ENCODE measurements at places on chromosomes 11 and 22.

- no peak for DNase-seq
These were observed 23.0 kb upstream of the MYEOV start for GRCh38 chr11:69270941-69271340.

GRCh38 chr22:49450498-49450897, 377.2 kb downstream of the BRD1 start:
- DNase-seq: no peak

DNA sequence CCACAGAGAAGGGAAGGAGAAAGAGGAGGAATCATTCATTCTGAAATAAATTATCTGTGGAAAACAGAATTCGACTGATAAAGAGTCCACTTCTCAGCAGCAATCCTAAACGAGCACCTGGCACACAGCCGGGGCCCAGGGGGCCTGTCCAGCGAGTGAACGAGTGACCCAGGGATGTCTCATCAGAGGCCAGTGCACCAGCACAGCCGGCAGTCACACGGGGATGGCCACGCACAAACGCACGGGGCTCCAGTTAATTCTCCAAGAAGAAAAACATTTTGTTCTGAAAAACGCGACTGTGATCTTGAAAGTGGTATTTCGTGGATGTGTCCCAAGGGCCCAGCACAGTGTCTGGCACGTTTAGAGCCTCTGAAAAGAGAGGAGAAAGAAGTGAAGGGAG, 154.6 kb downstream of the BRD1 start:
- no peak for DNase-seq

DNA sequence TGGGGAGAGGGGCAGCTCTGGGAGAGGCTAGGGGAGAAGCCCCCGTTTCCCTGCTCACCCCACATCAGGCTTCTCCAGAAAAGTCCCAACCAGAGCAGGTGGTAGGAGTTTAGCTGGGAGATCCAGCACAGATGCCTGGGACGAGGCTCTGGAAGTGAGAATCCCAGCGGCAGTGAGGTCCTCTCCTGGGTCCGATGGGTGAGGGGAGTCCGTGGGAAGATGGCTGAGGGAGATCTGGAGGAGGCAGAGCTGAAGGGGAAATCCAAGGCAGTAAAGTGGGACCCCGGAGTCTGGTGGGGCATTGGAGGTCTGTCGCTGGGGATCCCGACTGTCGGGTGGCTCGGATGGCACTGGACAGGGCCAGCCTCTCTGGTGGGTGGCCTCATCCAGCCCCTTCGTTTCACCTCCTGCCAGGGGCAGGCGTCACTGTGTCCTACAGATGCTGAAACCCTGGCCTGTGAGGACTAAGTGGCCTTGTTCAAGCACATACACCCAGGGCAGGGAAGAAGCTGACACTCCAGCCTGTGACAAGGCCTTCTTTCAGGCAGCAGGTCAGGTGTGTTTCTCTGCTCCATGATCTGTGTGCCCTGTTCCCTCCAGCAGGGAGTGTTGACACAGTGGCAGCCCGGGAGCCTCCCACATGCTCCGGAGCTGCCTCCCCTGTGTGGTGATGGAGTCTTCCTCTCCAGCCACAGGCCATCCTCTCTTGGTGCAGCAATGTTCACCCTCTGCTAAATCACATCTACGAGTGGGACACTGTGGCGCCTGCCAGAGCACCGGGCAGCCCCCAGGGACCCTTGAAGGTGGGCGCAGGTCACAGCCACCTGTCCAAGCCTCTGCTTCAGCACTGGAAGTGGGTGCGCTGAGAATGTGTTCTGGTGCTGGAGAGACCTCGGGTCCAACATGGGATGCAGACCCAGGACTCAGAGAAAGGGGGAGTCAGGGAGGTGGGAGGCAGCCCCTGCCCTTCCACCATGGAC, 850.8 kb downstream of the BRD1 start:
- DNase-seq: no peak

- DNase-seq: no peak
These were observed 65.6 kb downstream of the INSC start for GRCh38 chr11:15180212-15180792.

DNA sequence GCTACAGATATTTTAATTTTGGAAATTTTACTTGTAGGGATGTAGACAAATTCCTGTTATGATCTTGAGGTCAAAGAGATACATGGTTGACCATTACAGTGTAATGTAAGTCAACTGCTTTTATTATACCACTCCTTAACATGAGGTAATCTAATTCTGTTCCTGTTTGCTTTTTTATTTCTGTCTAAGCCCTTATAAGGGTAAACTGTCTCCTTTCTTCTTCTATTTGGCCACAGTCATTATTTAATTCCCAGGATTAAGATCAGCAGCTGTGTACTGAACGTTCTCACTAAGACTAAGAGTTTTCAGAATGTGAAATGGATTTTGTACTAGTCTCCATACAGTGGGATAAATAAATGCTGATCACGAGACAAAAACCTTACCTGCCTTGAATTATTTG, 32.8 kb downstream of the C2CD3 start:
- no peak for DNase-seq

GRCh38 chr11:9745411-9746211, 81.7 kb downstream of the SWAP70 start:
- no peak for DNase-seq

DNA sequence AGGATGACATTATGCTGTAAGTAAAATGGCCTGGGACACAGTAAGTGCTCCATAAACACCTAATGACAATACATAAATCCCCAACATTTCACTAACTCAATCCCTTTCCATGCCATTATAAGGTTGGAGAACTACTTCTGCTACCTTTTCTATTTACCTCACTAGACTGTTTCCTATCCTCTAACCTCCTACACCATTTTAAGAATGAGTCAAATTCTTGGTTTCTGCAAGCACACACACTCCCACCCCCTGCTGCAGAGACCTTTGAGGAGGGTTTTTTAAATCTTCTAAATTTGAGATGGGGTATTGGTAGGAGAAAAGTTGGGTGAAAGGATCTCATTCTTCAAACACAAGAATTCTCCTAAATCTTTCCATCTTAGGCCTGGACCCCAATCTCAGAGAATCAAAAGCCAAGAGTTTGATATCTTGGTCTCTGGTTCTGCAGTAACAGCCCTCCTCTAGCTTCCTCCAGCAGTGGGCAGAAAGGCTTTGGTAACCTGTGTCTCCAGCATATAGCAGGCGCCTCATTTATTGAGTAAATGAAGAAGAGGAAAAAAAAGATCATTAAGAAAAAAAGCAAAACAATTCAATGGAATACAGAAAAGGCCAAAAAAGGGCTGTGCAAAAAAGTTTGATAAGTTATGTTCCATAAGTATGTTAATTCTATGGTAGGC, 42.3 kb downstream of the SYTL2 start:
- no peak for DNase-seq
